ENCODE measurements at places on chromosomes 6 and 20.

DNA sequence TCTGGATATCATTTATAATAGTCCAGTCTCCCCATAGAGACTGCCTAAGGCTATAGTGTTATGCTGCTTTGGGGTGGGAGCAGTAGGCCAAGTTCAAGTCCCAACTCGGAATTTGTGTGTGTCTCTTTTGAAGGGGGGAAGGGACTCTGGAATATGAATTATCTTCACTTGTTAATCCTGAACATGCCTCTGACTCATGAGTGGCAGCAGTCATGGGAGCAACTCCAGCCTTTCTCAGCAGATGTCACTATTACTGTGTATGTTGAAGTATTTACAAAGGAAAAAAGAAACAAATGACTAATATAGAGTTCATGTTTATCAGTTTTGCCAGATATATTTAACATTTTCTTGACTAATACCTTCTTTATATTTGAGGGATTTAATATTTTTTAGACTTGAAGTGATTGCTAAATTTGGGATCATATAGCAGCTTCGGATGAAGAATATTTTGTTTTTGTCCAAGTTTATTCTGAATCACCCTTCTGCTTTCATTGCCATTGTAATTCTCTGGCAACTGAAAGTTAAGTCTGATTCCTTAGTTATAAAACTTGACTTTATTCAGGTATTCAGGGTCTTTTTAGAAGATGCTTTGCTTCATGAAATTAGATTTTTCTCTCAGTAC is 23.4 kb downstream of the FAM217A start:
- DNase-seq, result no peak

DNA sequence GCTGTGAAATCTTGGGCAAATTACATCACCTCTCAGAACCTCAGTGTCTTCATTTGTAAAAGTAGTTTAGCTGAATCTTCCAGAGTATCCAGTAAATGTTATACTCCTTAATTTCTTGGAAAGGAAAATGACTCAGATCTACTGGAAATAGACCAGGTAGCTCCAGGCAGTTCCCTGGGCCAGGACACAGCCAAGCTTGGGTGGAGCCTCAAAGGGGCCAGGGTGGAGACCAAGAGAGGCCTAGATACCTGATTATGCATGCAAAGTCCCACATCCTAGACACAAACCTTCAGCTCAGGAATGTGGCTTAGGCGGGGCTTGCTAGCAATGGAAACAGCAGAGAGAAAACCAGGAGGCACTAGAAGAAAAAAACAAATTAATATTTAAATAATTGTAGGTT is 272.8 kb downstream of the MAFB start:
- no peak for DNase-seq

GRCh38 chr6:139713424-139713823 is 339.0 kb upstream of the CITED2 start:
- DNase-seq, result no peak

GRCh38 chr20:35963878-35964277 is 4.5 kb upstream of the CNBD2 start:
- DNase-seq, result no peak

GRCh38 chr6:110523451-110524021 is 47.1 kb upstream of the SLC22A16 start:
- no peak for DNase-seq

DNA sequence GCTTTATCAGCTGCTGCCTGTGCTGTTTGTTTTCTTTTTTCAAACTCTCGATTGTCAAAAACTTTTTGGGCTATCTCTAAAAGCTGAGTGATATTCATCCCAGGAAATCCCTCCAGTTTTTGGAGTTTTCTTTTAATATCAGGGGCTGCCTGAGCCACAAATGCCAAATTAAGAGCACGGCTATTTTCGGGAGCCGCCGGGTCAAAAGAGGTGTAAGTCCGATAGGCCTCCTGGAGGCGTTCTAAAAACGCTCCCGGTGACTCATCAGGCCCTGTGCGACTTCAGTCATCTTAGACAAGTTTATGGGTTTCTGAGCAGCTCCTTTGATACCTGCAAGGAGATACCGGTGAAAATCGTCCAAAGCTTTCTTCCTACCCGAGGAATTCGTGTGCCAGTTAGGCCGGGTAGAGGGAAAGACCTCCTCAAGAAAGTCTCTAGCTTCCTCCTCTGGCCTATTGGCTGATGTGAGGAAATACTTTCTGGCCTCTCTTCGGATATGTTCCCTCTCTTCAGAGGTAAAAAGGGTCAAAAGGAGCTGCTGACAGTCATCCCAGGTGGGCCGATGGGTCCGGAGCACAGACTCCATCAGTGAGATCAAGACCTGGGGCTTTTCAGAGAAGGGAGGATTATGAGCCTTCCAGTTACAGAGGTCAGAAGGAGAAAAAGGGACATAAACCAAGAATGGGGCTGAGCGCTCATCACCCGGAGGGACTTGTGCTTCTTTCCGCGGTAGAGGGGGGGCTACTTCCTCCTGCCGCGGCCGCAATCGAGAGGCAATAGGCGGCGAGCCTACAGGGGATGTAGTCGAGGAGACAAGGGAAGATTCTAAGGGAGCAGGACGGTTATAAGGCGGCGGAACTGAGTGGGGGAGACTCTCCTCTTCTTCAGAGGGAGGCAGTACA is 151.1 kb downstream of the TRIM27 start:
- DNase-seq, result no peak

DNA sequence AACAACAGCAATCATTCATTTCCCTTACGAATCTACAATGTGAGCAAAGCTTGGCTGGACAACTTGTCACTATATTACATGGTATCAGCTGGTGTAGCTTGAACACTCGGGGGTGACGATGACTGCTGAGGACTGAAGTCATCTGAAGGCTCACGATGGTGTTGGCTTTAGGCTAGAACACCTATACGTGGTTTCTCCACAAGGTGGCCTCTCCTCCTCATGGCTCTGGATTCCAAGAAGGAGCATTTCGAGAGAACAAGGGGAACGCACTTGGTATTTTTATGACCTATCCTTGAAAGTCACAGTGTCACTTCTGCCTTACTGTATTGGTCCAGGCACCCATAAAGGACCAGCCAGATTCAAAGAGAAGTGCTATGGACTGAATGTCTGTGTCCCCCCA is 37.5 kb upstream of the ADGRF1 start:
- DNase-seq, result no peak

- no peak for DNase-seq
Measured at GRCh38 chr6:93749191-93749590, 329.8 kb upstream of the EPHA7 start.

DNA sequence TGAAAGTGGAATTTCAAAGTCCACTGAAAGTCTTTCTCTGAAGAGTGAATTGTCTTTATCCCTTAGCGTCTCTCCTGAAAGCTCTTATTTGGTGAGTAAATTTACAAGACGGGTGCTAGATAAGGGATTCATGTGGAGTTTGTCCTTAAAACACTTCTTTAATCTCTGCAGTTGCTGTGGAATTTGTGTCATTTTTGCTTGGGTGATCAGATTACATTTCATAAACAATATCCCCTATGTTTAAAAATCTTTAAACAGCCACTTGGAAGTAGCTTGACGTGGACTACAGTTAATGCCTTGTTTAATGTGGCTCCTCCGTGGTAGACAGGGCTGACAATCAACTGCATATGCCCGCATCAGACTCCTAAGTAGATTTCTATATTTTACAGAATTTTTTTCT is 175.4 kb upstream of the ZNF217 start:
- no peak for DNase-seq

- DNase-seq, result no peak
Measured at GRCh38 chr6:27679964-27680694, 207.2 kb upstream of the ZNF184 start.

GRCh38 chr20:32969356-32970114 is 34.7 kb downstream of the SUN5 start:
- no peak for DNase-seq

DNA sequence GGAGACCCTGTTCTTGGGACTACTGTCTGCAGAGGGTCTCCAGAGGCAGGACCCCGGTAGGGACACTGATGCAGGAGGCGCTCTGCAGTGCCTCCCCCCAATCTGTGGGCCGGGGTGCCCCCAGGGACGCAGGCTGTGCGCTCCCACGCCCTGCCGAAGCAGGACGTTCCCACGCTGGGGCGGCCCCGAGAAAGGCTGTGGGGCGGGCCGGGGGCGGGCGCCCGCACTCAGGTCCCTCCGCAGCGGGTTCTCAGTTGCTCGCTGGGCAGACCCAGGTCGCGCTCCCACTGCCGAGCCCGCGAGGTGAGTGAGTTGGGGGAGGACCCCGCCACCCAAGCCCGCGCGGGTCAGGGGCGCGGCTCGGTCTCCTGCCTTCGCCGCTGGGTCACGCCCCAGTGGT is at the start of gene COX4I2:
Gene COX4I2 (plus strand): TSS at position 253 of the 400 bp plus-strand sequence. CDS start 1,106 bp downstream, outside the sequence.
- DNase-seq, result no peak

GRCh38 chr20:45822857-45823256 is 4.3 kb downstream of the TNNC2 start:
- no peak for DNase-seq

DNA sequence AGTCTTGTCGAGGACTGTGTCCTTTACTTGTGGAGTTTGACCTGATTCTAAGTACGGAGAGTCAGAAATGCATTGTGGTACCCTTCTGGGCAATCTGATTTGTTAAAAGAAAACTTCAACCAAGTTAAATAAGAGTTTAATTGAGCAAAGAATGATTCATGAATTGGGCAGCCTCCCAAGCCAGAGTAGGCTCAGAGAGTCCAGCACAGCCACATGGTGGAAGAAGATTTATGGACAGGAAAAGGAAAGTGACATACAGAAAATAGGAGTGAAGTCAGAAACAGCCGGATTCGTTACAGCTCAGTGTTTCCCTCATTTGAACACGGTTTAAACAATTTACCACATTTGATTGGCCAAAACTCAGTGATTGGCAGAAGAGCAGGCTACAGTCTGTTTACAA is 329.2 kb downstream of the DHX35 start:
- DNase-seq, result no peak

- no peak for DNase-seq
Measured at GRCh38 chr6:125332664-125333063, 30.9 kb upstream of the HDDC2 start.

- DNase-seq, result no peak
Measured at GRCh38 chr6:35165630-35166071, 24.5 kb upstream of the TCP11 start.

DNA sequence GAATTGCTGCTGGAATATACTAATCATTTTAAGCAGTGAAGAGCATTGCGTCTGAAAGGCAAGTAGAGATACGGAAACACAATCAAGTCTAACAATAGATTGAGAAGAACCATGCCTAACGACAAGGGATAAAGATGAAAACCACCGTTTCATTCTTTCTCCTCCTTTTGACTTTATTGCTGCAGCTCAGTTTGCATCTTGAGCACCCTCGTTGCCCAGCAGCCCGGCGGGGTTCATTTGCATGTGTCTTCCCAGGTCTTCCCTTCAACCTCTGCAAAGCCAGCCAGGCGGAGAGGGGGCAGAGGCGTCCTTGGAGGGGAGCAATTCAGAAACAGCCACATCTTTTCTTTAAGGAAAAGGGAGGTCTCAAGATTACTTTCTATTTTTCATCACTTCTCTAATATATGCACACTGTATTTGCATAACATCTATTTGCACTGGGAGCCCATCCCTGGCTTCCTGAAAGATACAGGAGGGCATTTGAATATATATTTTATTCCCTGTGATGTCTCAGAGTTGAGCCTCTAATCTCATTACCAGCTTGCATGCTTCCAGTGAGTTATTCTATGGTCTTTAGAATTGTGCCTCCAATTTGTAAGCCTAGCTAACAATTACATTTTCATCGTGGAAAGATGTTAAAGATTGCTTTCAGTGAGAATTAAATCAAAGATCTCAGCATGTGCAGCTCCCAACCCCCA is 18.7 kb upstream of the PXDC1 start:
- no peak for DNase-seq

DNA sequence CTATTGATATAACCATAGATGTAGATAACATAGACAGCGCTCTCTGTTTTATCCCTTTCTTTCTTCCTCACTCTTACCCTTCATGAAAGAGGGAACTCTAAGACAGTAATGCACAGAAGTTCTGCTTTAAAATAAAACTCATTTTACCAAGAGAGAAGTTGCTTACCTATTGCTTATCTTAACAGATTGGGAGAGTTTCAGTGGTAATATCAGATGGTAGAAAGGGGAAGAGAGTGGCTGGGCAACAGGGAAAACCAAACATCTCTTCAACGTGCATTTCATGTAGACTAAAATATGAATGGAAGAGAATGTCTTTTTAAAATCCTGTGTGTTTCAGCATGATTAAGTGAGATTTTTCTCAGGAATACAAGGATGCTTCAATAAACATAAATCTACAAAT is 45.3 kb upstream of the SIRPG start:
- no peak for DNase-seq
